ENCODE measurements at places on chromosomes 1 and 21. TPM values are rescaled to one million over a fixed set of nuclear protein-coding genes. Genes with fewer than 3 reads are reported as not detected.

- peaks cover 41% of the 10 kb centered on the region for H3K36me3 ChIP-seq
- H3K27ac ChIP-seq = peak overlapping the region; percentile 44
- no peaks in the 10 kb centered on the region for H3K27me3 ChIP-seq
- no peaks in the 10 kb centered on the region for H3K4me1 ChIP-seq
- DNase-seq = peak; percentile 53
Measured at GRCh38 chr1:222634180-222635013, 16.5 kb downstream of the MIA3 start.

- no peaks in the 10 kb centered on the region for H3K27me3 ChIP-seq
Measured at GRCh38 chr1:112581586-112582192, 37.3 kb downstream of the ST7L start.

SRM gene
- 61.4 TPM for total RNA-seq

DNA sequence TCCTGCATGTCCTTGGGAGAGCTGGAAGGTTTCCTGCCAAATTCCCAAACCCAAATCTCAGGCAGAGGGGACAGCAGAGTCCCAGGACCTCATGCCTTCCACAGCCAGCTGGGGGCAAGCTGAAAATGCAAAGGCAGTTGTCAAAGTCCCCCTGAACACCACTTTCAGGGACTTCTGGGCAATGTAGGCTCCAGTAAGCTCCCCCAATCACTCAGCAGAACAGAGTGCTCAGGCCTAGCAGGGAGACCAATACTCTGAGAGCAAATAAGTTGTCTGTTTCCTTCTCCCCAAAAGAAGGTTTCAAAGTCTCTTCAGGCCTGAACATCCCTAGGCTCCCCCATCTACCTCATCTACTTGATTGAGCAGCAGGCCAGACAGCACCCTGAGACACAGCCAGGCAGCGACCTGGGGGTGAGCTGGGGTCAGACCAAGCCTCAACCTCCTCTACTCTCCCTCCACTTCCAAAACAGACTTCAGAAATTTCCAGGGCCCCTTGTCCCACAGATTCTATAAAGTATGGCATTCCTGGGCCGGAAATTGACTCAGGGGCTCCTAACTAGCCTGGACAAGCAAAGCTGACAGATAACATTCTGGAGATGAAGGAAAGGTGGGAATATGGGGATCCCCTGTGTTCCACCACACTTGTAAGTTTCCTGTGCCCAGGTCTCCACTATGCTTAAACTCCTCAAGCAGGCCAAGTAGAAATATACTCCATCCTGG is 1.9 kb downstream of the SLC9A1 start:
- peak overlapping the region; percentile 97 for H3K27ac ChIP-seq
- DNase-seq = no peak
- no peaks in the 10 kb centered on the region for H3K27me3 ChIP-seq
- H3K36me3 ChIP-seq = no peaks in the 10 kb centered on the region
- H3K4me3 ChIP-seq = peak overlapping the region; percentile 92

DNA sequence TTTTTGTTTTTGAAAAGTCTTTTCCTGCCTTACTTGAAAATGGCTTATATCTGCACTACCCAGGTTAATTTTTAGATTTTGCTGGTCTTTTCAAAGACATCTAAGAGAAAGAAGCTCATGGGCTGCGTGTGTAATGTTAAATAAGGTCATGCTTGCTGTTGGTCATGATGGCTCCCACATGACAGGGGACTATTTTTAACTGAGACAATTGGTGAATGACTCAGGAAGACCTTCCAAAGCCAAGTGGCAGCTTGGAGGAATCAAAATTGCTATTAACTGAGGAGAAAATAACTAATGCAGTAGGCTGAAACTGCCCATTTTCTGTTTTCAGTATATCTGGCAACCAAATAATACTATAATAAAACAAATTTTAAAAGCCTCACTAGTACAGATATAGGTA is 117.1 kb upstream of the SPAG17 start:
- H3K27ac ChIP-seq = no peak overlapping the region
- H3K4me3 ChIP-seq = no peak overlapping the region
- peaks cover 24% of the 10 kb centered on the region for H3K4me1 ChIP-seq
- H3K36me3 ChIP-seq = no peaks in the 10 kb centered on the region
- DNase-seq = no peak
- H3K27me3 ChIP-seq = no peaks in the 10 kb centered on the region

DNA sequence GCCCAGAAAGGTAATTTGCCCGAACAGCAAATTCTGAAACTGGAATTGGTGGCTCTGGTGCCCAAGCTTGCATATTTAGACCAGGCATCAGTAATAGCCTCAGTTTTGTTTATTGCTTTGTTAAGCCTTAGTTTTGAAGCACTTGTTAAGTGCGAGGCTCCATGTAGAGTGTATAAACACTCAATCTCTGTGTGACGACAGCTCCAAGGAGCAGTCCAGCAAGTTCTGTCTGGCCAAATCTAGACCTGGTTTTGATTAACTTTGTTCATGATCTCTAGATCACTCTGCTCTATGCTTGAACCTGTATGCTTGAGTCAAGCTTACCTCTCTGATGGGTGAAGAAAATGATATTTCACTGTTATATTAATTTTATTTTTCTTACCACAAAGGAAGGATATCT is 37.4 kb downstream of the DOP1B start:
- H3K4me3 ChIP-seq = no peak overlapping the region
- DNase-seq = no peak
- no peaks in the 10 kb centered on the region for H3K36me3 ChIP-seq
- H3K4me1 ChIP-seq = peaks cover 16% of the 10 kb centered on the region
- H3K27ac ChIP-seq = peak overlapping the region; percentile 12
- no peaks in the 10 kb centered on the region for H3K27me3 ChIP-seq

GRCh38 chr1:234848972-234849649 is 239.1 kb upstream of the IRF2BP2 start:
- no peak overlapping the region for H3K27ac ChIP-seq
- H3K36me3 ChIP-seq = no peaks in the 10 kb centered on the region
- DNase-seq = no peak
- H3K4me1 ChIP-seq = peaks cover 27% of the 10 kb centered on the region

DCST1 gene
- total RNA-seq = not detected

HHIPL2 gene
- total RNA-seq = 0.97 TPM

- no peak overlapping the region for H3K27ac ChIP-seq
- H3K27me3 ChIP-seq = no peaks in the 10 kb centered on the region
- H3K4me1 ChIP-seq = peaks cover 5% of the 10 kb centered on the region
- no peak for DNase-seq
Measured at GRCh38 chr1:235015291-235015985, 113.2 kb downstream of the TOMM20 start.

PGLYRP3 gene
- total RNA-seq = not detected

FAM163A gene
- 10.1 TPM for total RNA-seq

DNA sequence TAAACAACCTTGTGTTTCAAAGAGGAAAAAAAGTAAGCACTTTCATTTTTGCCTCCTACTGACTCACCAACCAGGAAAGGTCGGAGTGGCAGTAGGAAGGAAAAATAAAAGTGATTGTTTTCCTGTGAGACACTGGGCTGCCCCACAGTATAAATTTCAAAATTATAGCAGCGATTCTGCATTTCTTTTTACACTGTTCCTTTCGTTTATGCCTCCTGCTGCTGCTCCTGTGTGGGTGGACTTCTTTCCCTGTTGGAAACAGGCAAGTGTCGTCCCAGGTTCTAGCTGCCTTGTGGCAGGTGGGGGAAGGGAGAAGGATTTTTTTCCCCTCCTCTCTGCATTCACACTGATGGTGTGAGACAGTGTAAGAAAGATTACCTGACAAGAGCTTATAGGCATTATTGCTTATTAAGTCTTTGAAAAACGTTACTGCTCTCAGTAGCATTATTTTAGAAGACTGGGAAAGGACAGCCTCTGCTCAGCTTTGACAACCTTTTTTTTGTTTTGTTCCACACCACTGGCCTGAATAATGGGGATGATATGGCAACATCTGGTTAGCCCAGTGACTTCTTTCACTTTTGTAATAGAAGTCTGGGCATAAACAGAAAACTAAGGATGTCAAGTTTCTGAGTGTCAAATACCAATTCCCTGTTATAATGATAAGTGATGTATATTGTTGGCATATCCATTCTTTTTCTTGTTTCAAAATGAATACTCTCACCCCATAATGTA is 77.9 kb downstream of the NEK7 start:
- H3K27me3 ChIP-seq = no peaks in the 10 kb centered on the region
- peaks cover 8% of the 10 kb centered on the region for H3K36me3 ChIP-seq
- no peak overlapping the region for H3K4me3 ChIP-seq
- H3K4me1 ChIP-seq = peaks cover 18% of the 10 kb centered on the region

DNA sequence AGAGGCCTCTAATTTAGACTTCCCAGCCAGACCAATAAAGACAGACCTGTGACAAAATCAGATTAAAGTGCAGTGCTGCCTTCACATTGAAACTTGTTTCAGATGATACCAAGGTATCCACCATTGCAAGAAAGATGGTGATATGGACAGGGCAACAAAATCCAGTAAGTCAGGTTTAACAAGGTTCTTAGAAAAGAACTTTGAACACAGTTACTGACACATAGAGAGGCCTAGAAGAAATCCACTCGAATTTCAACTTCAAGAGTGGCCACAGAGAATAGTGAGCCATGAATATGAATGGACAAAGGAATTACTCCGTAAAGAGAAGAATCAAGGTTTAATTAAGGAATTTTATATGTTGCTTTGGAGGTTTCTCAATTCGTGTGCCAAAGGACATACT is 230.4 kb downstream of the KCNT2 start:
- no peak for DNase-seq
- H3K4me1 ChIP-seq = no peaks in the 10 kb centered on the region
- peaks cover 4% of the 10 kb centered on the region for H3K36me3 ChIP-seq
- H3K27ac ChIP-seq = no peak overlapping the region
- H3K27me3 ChIP-seq = no peaks in the 10 kb centered on the region
- no peak overlapping the region for H3K4me3 ChIP-seq

DNA sequence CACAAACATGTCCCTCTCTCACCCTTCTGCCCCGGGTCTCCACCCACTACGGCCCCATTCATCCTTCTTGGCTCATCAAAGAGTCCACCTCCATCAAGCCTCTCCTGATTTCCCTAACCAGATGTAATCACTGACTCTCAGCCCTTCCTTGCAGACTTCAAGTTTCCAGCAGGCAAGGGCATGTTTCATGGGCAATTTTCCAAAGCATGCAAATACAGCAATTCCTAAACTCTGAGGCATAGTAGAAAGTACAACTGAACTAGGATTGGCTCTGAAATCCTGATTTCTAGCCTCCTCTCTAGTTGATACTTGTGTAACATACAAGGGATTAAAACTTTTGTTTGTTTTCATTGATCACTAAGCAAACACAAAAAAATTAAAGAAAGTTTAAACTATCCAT is 109.1 kb upstream of the GADD45A start:
- H3K4me1 ChIP-seq = peaks cover 45% of the 10 kb centered on the region
- peak overlapping the region; percentile 60 for H3K27ac ChIP-seq
- no peak overlapping the region for H3K4me3 ChIP-seq
- no peak for DNase-seq
- no peaks in the 10 kb centered on the region for H3K27me3 ChIP-seq

- no peaks in the 10 kb centered on the region for H3K27me3 ChIP-seq
- peaks cover 3% of the 10 kb centered on the region for H3K36me3 ChIP-seq
- no peak overlapping the region for H3K27ac ChIP-seq
- H3K4me1 ChIP-seq = peaks cover 5% of the 10 kb centered on the region
- no peak for DNase-seq
- H3K4me3 ChIP-seq = no peak overlapping the region
Measured at GRCh38 chr21:44955141-44955797, 15.4 kb downstream of the SLX9 start.

IL6R gene
- total RNA-seq = 0.97 TPM

DNAH14 gene
- 82.9 TPM for total RNA-seq

GRCh38 chr1:20074055-20074724 is 4.2 kb downstream of the PLA2G5 start:
- H3K4me1 ChIP-seq = no peaks in the 10 kb centered on the region
- no peaks in the 10 kb centered on the region for H3K36me3 ChIP-seq
- no peak overlapping the region for H3K27ac ChIP-seq
- peaks cover 3% of the 10 kb centered on the region for H3K27me3 ChIP-seq
- no peak for DNase-seq

DNA sequence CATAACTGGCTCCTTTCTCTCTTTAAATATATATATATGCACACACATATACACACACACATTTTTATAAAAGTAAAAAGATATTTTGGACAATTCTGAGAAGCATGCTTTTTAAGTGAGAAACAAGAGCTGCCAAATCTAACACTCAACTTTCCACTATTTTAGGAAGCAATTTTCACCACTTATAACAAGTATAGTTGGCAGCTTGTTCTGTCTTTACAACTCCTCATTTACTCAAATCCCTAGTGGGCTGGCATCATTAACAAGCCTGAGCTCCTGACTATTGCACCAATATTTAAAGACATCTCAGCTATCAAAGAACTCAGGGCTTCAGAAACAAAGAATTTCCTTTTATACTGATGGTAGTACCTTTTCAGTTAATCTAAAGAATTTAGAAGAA is 76.6 kb downstream of the RAB3GAP2 start:
- no peak overlapping the region for H3K4me3 ChIP-seq
- H3K36me3 ChIP-seq = peaks cover 16% of the 10 kb centered on the region
- H3K4me1 ChIP-seq = no peaks in the 10 kb centered on the region
- no peak overlapping the region for H3K27ac ChIP-seq
- H3K27me3 ChIP-seq = no peaks in the 10 kb centered on the region

DNA sequence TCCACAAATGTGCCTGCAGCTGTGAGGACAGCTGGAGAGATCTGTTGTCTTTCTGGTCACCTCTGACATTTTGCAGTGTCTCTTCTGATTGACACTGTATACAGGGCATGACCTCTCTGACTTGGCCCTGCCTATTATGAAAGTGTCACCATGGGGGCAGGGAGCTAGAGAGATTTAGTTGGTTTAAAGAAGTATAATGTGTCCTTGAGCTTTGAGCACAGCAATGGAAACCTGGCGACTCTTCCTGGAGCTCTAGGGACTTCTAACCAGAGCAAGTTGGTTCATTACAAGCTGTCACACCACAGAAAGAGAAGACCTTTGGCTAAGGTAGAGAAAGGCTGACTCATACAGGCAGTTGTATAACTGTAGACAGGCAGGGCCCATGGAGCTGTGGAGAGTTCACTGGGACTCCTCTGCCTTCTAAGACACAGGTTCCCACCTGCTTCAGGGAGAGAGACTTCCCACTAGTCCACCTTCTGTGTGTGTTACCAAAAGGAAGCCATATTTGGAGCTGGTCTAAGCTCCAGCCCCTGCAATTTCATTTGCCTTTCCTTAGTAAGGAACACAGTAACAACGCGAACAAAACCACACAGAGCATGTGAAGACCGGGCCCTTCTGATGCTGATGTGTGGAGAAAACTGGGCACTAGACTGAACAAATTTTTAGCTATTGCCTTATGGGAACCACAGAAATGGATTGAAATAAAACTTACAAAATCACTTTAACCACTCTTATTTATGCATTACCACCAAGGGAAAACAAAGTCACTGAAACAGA is 90.5 kb upstream of the ADAR start:
- no peak overlapping the region for H3K4me3 ChIP-seq
- no peaks in the 10 kb centered on the region for H3K36me3 ChIP-seq
- H3K4me1 ChIP-seq = no peaks in the 10 kb centered on the region
- peaks cover 48% of the 10 kb centered on the region for H3K27me3 ChIP-seq
- no peak overlapping the region for H3K27ac ChIP-seq
- DNase-seq = no peak
